ENCODE measurements at places on chromosomes 12 and 14. TPM values are rescaled to one million over a fixed set of nuclear protein-coding genes. Genes with fewer than 3 reads are reported as not detected.

DNA sequence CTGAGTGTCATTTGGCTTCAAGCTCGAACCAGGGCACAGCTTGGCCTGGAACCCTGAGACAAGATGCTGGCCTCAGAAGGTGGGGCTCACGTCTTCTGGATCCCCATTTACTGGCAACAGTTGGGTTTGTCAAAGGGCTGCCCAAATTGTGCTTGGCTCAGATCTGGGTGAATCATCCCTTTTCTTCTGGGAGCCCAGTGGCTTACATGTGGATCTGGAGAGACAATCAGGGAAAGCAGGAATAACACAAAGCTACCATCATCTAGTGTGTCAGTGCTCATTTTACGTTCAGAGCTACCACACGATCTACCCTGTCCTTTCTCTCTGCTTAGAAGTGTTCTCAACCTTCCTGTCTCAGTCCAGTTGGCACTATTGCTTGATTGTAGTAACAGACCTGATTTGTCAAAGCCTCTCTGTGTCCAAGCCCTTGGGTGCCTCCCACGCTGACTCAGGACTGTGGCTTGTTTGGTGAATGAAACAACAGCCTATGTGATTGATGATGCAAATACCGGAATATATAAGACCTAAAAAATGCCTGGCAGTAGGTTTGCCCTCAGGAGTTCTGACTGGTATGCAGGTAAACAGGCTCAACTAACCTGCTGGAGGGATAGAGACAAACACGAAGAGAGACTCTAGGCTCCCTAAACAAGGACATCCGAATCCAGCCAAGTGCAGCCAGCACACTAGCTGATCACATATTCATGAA, 974.3 kb downstream of the VRK1 start:
- H3K27me3 ChIP-seq, result no peaks in the 10 kb centered on the region
- no peak overlapping the region for H3K27ac ChIP-seq
- H3K4me3 ChIP-seq, result no peak overlapping the region

DNA sequence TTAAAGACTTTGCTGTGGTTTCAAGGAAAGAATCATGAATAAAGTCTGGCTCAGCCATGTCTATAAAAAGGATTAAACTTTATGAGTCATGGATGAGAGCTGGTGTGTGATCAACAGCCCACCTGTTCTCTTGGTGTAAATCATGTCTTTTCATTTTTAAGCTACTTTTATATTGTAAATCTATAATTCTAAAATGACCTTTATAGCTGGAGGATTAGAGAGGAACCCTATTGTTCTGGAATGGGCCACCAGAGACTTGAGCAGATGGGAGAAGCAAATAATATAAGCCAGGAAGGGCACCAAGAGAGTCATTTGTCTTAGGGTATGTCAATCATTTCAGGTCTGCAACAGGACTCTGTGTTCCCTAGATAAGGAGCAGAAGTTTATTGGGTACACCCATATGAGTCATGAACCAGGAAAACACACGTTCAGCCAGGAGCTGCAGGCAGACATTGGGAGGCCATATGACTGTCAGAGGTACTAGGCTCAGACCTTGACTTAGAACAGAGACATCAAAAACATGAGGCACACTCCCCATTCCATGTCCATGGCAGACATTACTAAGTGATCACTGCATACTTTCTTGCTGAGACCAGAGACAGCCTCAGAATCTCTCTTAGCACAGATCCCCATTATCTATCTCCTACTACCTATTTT, 49.3 kb downstream of the NDUFA12 start:
- H3K27me3 ChIP-seq, result no peaks in the 10 kb centered on the region
- no peak overlapping the region for H3K27ac ChIP-seq
- DNase-seq, result no peak
- peaks cover 7% of the 10 kb centered on the region for H3K4me1 ChIP-seq

DNA sequence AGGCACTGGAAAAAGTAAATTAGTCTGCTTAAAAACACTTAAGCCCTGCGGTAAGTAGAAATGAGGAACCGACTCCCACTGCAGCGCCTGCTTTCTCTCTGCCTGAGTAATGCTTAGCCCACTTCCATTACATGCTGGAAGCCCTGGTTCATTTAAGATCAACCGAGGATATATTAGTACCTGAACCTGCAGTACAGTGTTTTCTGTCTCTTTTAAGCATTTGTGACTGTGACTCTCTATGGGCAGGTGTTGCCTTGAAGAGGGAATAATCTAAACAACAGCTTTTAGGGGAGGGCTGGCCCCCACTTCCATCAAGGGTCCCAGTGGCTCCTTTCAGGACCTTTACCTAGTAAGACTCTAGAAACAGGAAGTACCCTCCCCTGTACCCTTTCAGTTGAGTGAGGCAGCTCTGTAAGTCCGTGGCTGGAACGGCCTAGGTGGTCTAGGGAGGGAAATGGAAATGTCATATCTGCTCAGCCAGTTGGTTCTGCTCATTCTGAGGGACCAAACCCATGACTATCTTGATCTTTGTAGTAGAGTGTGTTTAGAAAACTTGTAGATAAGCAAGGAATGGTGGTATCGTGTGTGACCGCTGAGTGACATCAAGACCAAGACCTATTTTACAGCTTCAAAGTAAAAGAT, 56.2 kb downstream of the FNTB start:
- peaks cover 5% of the 10 kb centered on the region for H3K4me1 ChIP-seq
- no peak overlapping the region for H3K27ac ChIP-seq
- H3K27me3 ChIP-seq, result no peaks in the 10 kb centered on the region
- H3K4me3 ChIP-seq, result no peak overlapping the region
- peaks cover 18% of the 10 kb centered on the region for H3K36me3 ChIP-seq

GRCh38 chr12:84696281-84696680, 216.3 kb downstream of the SLC6A15 start:
- DNase-seq, result no peak
- no peaks in the 10 kb centered on the region for H3K36me3 ChIP-seq
- H3K27ac ChIP-seq, result no peak overlapping the region
- H3K27me3 ChIP-seq, result no peaks in the 10 kb centered on the region
- no peak overlapping the region for H3K4me3 ChIP-seq
- H3K4me1 ChIP-seq, result no peaks in the 10 kb centered on the region

DNA sequence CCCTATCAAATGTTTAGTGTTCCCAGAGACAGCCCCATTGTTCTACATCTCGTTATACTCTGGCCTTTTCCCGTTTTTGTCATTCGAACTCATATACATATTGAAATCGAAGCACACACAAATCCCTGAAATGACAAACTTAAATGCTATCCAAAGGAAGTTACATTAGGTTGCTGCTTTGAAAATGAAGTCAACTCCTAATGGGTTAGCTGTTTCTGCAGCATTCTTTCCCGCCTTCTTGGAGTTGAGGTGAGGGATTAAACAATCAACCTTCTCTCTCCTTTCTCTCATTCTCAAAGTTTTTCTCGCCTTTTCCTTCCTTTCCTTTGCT, 642 bp upstream of the PHC1 start:
- H3K36me3 ChIP-seq, result no peaks in the 10 kb centered on the region
- peak; percentile 19 for DNase-seq
- H3K4me3 ChIP-seq, result peak overlapping the region; percentile 52
- H3K27me3 ChIP-seq, result no peaks in the 10 kb centered on the region

GRCh38 chr12:52434760-52435530, 774 bp upstream of the KRT75 start:
- no peak overlapping the region for H3K27ac ChIP-seq
- H3K4me1 ChIP-seq, result peaks cover 9% of the 10 kb centered on the region

DNA sequence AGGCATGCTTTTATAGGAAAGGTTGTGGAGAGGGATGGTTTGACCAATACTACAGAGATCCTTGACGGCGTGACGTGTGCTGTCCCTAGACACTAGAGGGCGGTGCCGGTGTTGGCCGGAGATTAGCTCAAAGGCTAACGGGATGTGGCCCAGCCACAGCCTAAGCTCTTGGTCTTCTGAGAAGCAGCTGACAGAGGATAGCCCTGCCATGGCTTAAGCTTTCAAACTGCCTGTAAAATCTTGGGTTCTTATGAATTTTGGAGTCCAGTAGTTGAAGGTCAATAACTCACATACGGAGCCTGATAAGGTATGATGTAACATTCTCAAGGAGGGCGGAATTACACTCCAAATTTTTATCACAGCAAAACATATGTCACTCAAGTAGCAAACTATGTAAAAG, 515.7 kb upstream of the ATXN7L3B start:
- peak; percentile 76 for DNase-seq
- H3K27ac ChIP-seq, result no peak overlapping the region
- no peak overlapping the region for H3K4me3 ChIP-seq
- H3K4me1 ChIP-seq, result no peaks in the 10 kb centered on the region

DNA sequence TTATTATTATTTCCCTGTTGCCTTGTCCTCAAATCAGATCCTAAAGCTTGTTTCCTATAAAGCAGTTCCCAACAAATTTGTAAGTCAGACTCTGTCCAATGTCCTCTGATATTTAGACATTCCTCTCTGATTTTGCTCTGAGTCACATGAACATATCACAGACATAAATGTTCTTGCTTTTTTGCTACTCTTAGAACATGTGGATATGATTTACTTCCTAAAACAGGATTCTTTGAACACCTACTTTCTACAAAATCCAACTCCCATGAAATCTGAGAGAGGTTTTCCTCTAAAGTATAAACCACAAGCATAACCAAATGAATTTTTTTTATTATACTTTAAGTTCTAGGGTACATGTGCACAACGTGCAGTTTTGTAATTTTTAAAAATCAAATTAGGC, 181.3 kb upstream of the SLC38A2 start:
- peaks cover 18% of the 10 kb centered on the region for H3K4me1 ChIP-seq
- H3K4me3 ChIP-seq, result no peak overlapping the region
- no peaks in the 10 kb centered on the region for H3K36me3 ChIP-seq
- no peak overlapping the region for H3K27ac ChIP-seq

- peaks cover 10% of the 10 kb centered on the region for H3K36me3 ChIP-seq
- peak; percentile 67 for DNase-seq
- peak overlapping the region; percentile 87 for H3K4me3 ChIP-seq
- peak overlapping the region; percentile 100 for H3K27ac ChIP-seq
- no peaks in the 10 kb centered on the region for H3K27me3 ChIP-seq
Measured at GRCh38 chr14:52951681-52952554, 1.1 kb upstream of the FERMT2 start.

DNA sequence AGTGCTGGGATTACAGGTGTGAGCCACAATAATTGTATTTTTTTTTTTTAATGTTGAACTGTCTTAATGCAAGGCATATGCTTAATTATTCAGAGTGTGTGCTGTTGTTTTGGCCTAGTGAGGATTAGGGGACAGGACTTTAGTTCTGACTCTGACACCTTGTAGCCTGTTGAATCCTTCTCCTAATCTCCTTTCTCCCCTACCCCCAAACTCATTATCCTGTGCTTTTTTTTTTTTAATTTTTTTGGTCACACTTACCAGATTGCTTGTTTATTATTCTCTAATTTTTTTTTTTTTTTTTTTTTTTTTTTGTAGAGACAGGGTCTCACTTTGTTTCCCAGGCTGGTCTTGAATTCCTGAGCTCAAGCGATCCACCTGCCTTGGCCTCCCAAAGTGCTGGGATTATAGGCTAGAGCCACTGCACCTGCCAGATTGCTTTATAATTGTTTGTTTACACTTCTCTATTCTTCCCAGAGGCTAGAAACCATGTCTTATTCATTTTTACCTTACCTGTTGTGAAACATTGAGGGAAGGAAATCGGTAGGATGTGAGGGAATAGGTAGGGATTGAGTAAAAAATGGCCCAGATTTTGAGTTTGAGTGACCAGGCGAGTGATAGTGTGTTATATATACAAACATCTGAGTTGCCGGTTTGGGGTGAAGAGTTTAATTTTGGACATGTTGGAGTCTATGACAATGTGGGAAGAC, 32.2 kb downstream of the DIP2B start:
- no peaks in the 10 kb centered on the region for H3K36me3 ChIP-seq
- peaks cover 10% of the 10 kb centered on the region for H3K4me1 ChIP-seq
- H3K27me3 ChIP-seq, result no peaks in the 10 kb centered on the region
- H3K27ac ChIP-seq, result no peak overlapping the region
- DNase-seq, result no peak
- H3K4me3 ChIP-seq, result no peak overlapping the region

GRCh38 chr12:13211191-13211858, 14.8 kb downstream of the EMP1 start:
- no peak overlapping the region for H3K27ac ChIP-seq
- H3K27me3 ChIP-seq, result no peaks in the 10 kb centered on the region
- H3K4me3 ChIP-seq, result no peak overlapping the region
- H3K4me1 ChIP-seq, result no peaks in the 10 kb centered on the region
- no peak for DNase-seq

- H3K36me3 ChIP-seq, result no peaks in the 10 kb centered on the region
- no peak overlapping the region for H3K4me3 ChIP-seq
- peak; percentile 76 for DNase-seq
- H3K4me1 ChIP-seq, result peaks cover 21% of the 10 kb centered on the region
- H3K27me3 ChIP-seq, result no peaks in the 10 kb centered on the region
- no peak overlapping the region for H3K27ac ChIP-seq
Measured at GRCh38 chr12:95318071-95318545, 100.5 kb downstream of the VEZT start.

- no peak overlapping the region for H3K27ac ChIP-seq
- H3K4me3 ChIP-seq, result no peak overlapping the region
- no peaks in the 10 kb centered on the region for H3K27me3 ChIP-seq
- H3K36me3 ChIP-seq, result no peaks in the 10 kb centered on the region
- DNase-seq, result no peak
Measured at GRCh38 chr12:30813525-30814294, 59.0 kb upstream of the CAPRIN2 start.

- H3K4me1 ChIP-seq, result peaks cover 22% of the 10 kb centered on the region
- no peak overlapping the region for H3K4me3 ChIP-seq
- H3K27ac ChIP-seq, result no peak overlapping the region
- no peaks in the 10 kb centered on the region for H3K27me3 ChIP-seq
- no peaks in the 10 kb centered on the region for H3K36me3 ChIP-seq
Measured at GRCh38 chr12:104498211-104498801, 41.6 kb downstream of the CHST11 start.

The PPP1R1A gene
- total RNA-seq, result 138 TPM

The KLRC1 gene
- not detected for total RNA-seq

The WNT5B gene
- total RNA-seq, result 206 TPM

The FGD6 gene
- 19.4 TPM for total RNA-seq

The SERPINA9 gene
- not detected for total RNA-seq

The RNASE11 gene
- total RNA-seq, result not detected

The RERG gene
- 14.8 TPM for total RNA-seq

The SLC7A8 gene
- 9.2 TPM for total RNA-seq

All from cardiac muscle cell (in vitro differentiated cells and primary cell).